ENCODE measurements at places on chromosomes 7 and 10.
A peak's percentile ranks its signal among the peaks of the same experiment; 100 is the strongest.

DNA sequence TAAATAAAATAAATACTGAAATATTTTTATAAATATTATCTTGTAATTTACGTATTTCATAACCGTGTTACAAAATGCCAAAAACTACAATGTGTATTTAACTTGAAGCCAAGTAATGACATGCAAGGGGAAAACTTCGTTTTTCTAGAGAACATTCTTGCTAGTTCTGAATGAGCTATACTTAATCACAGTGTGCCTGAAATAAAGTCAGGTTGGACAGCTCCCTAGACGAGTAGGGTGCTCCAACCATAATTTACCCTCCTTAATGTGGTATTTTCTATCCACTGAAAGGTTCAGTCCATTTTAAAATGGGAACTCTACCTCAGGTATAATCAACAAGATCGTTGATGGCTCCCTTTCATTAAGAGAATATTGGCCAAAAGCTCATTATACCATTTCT, 194.5 kb upstream of the AHR start:
- DNase-seq: no peak

DNA sequence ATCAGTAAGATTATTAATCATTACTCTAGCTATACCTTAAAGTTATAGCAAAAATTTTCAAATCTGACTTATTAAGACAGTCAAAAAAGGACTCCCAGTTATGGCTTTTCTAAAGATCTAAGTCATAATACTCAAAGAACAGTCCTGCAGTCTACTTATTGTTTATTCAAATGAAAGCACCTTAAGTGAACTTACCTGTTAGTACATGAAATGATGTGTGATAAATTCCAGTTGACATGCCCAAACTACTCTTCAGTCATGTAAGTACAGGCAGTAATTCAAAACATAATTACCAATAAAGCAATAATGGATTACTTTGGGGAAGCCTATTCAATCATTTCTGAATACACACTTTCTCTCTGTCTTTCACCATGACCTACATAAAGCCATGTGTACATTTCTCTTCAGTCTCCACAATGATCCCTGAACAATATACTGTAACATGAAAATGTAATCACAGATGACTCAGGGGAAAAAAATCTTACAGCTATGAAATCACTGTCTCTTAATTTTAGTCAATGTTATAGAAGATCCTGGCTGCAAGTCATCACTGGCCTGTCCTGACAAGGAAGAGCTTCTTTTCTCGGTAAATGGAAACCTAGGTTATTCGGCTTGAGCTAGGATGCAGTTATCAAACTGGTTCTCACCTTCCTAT, 420.7 kb upstream of the LRRTM3 start:
- DNase-seq: no peak

GRCh38 chr7:45157286-45157652, 322 bp upstream of the RAMP3 start:
- no peak for DNase-seq

DNA sequence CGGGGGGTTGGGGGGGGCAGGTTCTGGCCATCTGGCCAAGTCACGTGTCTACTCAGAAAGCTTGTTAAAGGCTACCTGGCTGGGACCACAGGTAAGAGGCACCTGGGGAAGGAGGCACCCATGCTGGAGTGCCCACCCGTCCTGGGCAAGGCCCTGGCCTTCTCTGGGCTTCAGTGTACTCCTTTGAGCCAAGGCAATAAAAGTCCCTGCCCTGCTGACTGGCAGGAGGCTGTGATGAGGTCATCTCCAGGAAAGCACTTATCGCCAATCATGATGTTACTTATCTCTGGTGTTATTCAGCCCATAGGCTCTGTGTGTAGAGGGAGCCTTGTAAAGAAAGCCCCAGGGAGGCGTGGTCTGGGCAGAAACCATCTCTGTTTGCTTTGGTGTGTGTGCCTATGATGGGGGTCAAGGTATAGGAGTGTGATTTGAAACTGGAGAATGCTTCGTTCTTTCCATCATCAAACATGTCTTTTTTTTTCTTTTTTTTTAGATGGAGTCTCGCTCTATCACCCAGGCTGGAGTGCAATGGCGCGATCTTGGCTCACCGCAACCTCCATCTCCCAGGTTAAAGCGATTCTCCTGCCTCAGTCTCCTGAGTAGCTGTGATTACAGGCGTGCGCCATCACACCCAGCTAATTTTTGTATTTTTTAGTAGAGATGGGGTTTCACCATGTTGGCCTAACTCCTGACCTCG, 2.5 kb upstream of the CLDN4 start:
- DNase-seq: peak; percentile 36

DNA sequence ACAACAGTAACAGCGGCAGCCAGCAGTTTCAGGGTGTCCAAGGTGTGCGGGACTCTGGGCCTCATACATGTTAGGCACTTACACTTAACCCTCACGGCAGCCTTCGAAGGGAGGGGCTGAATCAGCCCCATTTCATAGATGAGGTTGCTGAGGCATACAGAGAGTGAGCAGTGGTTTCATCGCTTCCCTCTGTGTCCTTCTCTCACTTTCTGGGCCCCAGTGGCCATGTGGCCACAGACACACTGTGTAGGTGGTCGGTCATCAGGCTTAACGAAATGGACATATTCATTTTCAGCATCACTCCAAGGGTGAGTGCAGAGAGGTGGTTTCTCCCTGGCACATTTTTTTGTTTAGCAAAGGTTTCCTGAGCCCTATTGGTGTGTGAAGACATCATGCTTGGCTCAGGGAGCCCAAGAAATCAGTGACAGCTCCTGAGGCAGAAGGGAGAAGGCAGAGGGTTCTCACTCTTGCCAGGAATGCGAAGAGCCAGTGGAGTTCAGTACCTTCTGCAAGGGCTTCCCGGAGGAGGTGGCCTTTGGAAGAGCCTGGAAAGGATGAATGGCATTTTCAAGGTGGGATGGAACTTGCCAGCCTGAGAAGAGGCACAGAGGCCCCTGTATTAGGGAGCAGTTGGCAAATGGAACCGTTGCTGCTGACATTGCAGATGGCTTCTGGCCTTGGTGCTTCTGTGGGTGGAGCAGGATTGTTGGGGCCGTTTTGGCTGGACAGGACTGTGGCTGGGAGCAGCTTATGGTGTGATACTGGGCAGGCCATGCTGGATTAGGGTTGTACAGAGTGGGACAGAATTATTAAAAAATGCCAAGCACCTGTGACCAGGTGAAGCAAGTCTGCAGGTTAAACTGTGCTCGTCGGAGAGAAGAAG, 61.7 kb upstream of the PPIF start:
- DNase-seq: no peak

DNA sequence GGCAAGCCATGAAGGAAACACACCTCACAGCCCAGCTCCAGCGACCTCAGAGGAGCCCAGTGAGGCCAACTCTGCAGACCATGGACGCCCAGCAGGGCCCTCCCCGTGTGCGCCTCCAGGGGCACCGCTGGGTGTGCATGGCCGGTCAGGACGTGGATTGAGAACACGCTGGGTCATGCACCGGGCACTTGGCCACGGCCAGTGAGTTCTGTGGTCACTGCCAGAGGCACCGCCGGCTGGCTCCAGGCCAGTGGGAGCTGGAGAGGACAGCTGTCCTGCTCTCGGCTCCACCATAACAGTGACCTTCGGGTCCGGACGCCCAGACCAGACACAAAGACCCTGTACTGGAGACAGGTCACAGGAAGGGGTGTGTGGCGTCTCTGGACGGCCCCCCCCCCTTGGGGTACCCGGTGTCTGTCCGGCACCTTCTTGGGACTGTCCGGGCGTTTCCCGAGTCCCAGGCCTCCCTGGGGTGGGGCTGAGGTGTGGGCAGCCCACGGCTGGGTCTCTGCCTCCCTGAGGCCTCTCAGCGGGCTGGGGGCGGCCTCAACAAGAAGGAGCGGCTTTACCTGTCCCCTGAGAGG, 50.4 kb upstream of the NKX6-2 start:
- no peak for DNase-seq

- DNase-seq: no peak
Observed at GRCh38 chr7:89757910-89758309, 396.4 kb upstream of the STEAP1 start.

DNA sequence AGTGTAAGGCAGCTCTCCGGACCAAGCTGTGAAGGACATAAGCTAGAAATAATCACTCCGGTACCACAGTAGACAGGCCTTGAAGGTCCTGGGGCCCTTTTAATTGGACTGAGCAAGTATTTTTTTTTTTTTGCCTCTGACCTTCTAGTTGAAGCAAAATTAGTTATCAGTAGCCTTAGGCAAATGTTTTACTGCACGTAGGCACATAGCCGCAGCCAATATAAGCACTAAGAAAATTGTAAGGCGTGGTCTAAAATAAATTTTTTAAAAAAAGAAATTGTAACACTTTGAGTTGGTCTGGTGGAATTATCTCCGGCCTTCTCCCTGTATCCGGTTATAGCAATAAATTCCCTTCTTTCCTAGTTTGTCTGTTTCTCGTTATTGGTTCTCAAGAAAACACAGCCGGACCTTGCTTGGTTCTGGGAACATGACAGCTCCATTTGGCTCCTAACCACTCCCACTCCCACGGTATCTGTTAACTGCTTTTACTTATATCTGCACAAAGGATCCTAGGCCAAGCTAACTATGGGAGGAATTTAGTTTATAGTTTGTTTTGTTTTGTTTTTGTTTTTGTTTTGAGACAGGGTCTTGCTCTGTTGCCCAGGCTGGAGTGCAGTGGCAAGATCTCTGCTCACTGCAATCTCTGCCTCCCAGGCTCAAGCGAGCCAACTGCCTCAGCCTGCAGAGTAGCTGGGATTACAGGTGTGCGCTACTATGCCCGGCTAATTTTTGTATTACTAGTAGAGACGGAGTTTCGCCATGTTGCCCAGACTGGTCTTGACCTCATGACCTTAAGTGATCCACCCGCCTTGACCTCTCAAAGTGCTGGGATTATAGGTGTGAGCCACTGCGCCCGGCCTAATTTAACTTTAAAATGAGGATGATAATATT, 124.4 kb upstream of the KIF5B start:
- no peak for DNase-seq

- no peak for DNase-seq
Observed at GRCh38 chr7:1950066-1950451, 280.0 kb downstream of the ELFN1 start.

DNA sequence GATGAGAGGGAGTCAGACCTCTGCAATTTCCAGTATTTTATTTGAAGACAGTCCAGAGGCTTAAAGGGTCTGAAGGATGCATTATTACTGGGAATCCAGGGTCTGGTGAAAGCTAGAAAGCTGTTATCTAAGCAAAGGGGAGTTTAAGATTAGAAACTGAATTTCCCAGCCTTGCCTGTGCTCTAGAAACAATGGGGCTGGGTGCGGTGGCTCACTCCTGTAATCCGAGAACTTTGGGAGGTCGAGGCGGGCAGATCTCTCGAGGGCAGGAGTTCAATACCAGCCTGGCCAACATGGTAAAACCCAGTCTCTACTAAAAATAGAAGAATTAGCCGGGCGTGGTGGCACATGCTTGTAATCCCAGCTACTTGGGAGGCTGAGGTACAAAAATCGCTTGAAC, 71.5 kb upstream of the ANLN start:
- no peak for DNase-seq

DNA sequence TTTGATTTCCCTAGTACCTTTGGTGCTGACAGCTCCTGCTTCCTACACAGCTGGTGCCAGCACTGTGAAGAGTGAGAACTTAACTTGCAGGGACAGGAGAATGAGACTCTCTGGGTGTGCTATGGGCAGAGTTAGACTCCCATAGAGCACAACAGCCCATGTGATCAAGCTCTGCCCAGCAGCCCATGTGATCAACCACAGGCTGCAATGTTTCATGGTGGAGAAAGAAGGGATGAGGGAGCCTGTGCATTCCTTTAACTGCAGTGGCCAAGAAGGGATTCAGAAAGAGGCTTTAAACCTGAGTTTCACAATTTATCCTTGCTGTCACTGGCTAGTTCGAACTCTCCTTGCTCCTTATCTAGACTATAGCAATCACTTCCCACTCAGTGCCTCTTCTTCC, 10.0 kb upstream of the MEST start:
- DNase-seq: no peak

All from pulmonary artery endothelial cell (primary cell).